Activated CD4-positive, CD25-positive, alpha-beta regulatory T cell treated with anti-CD3 and anti-CD28 coated beads, Interleukin-2, amount 50 U/mL, for 16 hours (primary cell): ENCODE measurements at places on chromosomes 5 and 9.

GRCh38 chr5:180521101-180521500, 26.9 kb downstream of the CNOT6 start:
- DNase-seq, result no peak

DNA sequence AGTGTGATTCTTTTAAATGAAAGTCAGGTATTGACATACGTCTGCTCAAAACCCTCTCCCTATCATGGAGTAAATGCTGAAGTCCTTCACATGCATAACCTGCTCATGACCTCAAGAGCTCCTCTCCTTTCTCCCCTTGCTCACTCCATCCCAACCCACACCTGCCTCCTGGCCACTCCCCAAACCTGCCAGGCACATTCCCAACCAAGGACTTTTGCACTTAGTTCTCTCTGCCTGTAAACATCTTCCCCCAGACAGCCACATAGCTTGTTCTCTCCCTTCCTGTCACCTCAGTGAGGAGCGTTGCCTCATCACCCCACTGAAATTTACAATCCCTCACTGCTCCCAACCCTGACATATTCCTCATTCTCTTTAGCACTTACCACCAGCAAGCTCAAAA, 8.7 kb downstream of the SETD9 start:
- no peak for DNase-seq

GRCh38 chr9:133148199-133149129, 15.2 kb downstream of the GBGT1 start:
- DNase-seq, result no peak

DNA sequence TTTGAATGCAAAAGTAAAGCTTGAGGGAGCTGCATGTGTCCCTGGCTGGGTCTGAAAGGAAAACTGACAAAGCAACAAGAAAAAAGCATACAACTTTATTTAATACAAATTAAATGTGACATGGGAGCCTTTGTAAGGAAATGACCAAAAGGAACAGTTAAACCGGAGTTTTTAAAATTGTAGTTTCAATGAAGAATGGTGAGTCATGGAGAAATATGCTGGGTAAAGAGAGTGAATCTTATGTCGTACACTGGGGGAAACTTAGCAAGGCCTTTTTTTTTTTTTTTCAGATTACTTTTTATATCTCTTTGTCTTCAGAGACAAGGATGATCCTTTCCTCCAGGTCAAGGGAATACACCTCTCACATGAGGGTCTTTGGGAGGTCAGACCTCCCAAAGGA, 50.1 kb upstream of the FBXL17 start:
- DNase-seq, result no peak

DNA sequence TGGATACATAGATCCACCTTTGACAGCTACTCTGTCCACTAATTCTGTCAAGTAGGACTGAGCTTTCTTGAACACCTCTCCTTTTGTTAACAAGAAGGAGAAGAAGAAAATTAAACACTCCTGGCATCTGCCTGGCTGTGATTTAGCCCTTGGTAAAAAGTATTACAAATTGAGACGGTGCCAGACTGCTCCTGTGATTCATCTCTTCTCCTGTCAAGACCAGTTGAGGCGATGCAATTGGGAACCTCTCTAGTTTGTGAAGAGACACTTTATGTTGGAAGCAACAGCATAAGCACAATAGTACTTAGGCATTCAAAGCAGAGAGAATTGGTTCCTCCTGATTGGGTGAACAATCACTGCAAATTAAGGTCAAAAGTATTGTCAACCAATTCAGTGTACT, 72.7 kb downstream of the GHR start:
- no peak for DNase-seq

DNA sequence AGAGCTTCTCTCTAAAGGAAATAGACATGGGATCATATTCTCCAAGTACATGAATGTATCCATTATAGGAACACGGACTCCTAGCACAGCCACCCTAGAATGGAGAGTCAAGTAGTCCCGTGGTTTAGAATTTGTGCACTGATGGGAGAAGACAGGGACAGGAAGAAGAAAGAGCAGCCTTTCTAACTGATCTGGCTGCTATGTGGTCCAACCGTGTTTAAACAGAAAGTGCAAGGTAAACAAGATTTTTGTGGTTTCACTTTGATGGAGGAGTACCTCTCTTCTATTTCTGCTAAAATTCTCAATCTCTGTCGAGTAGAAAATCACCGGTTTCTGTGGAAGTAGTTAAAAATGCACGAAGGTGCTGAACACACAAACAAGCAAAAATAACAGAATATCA, 171.3 kb downstream of the ST8SIA4 start:
- DNase-seq, result no peak

GRCh38 chr9:88932766-88933165, 58.5 kb upstream of the S1PR3 start:
- DNase-seq, result no peak

- no peak for DNase-seq
Measured at GRCh38 chr5:178351221-178352034, 118.8 kb upstream of the PHYKPL start.

DNA sequence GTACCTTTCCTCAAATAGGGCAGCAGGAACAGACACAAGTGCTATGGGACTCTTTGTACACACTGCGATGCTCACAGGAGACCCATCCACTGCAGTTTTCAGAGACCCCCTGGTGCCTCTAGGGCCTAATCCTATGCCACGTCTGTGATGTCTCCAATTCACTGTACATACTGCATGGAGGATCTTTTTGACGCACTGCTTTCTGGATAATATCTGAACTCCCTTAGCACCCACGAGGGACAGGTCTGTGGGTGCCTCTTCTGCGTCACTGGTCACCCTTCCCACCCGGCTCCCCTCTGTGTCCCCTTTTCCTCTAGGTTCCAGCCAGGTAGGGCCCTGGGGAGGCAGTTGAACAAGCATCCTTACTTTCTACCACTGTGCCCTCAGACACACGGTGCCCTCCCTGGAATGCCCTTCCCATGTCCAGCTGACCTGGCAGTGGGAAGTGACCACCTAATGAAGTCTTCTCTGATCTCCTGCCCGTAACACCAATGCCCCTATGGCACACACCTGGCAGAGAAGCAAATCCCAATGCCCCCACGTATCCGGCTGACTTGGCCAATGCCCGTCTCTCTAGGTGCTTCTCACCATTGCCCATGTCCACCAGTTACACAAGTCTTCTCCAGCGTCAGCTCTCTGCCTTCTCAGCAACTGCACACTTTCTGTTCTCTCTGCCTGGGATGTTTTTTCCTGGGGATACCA, 41.5 kb downstream of the FOXI1 start:
- no peak for DNase-seq

DNA sequence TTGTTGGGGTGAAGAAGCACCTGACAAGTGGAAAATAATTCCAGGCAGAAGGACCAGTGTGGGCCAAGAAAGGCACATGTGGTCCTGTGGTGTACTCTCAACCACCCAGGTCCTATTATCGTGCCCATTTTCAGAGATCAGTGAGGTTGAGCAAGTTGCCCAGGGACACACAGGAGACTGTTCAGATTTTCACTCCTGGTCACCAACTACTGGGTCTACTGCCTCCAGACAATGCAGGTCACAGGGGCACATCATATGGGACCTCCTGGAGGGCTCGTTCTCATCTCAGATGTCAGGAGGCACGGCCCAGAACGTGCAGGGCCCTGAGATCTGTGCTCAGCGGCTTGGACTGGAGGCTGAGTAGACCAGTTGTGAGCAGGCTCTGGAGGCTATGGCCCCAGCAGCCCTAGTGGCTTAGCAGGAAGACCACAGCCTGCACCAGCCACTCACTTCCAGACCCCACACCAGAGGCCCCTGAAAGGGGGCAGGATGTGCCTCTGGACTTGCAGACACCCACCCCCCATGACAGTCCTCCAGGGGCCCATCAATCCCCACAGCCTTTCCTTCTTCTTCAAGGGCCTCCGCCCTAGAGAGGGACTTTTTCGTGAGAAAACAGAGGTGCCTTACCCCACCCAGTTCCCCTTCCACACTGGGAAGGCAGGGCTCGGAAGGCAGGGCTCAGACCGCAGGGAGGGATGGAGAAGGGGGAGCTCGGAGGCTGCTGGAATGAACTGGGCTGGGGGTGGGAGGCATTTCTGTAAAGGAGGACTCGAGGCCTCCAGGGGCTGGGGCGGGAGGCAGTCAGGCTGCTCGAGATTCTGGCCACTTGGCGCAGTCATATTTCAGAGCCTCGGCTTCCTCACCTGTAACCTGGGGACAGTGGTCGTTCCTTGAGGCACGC, 82.7 kb upstream of the NEURL1B start:
- DNase-seq, result no peak

DNA sequence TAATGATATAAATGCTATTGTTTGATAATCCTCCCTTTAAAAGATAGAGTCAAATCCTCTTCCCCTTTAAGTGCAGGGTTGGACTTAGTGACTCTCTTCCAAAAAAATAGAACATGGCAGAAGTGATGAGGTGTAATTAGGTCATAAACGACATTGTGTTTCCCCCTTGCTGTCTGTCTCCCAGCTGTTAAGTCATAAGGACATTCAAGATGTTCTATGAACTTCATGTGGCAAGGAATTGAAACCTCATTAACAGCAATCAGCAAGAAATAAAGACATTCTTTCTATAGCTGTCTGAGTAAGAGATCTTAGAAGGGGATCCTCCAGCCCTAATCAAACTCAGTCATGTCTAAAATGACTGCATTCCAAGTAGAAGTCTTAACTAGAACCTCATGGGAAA, 3.3 kb upstream of the SLC25A46 start:
- no peak for DNase-seq

GRCh38 chr9:2461892-2462291, 159.7 kb upstream of the VLDLR start:
- no peak for DNase-seq

- no peak for DNase-seq
Measured at GRCh38 chr5:89241186-89241585, 358.2 kb upstream of the MEF2C start.

GRCh38 chr5:119333421-119333851, 22.4 kb upstream of the TNFAIP8 start:
- no peak for DNase-seq

DNA sequence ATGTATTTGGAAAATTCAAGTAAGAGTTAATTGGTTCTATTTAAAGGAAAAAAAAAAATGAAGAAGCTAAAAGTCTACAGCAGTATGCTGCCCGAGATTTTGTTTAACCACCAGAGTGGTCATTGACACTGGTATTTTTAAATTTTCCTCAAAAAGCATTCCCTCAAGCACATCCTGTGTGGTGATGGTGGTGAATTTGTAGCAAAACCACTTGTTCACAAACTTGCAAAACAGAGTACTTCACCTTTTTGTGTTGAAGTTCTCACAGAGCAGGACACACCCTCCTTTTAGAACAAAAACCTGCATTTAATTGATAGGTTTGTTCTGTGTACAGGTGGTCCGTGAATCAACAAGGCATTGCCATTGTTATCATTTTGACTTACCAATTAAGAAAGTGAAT, 374.2 kb downstream of the EFNA5 start:
- DNase-seq, result no peak

GRCh38 chr5:41509399-41510175, 814 bp downstream of the PLCXD3 start:
- DNase-seq, result no peak

GRCh38 chr9:135363596-135363995, 116.0 kb upstream of the PPP1R26 start:
- DNase-seq, result no peak

DNA sequence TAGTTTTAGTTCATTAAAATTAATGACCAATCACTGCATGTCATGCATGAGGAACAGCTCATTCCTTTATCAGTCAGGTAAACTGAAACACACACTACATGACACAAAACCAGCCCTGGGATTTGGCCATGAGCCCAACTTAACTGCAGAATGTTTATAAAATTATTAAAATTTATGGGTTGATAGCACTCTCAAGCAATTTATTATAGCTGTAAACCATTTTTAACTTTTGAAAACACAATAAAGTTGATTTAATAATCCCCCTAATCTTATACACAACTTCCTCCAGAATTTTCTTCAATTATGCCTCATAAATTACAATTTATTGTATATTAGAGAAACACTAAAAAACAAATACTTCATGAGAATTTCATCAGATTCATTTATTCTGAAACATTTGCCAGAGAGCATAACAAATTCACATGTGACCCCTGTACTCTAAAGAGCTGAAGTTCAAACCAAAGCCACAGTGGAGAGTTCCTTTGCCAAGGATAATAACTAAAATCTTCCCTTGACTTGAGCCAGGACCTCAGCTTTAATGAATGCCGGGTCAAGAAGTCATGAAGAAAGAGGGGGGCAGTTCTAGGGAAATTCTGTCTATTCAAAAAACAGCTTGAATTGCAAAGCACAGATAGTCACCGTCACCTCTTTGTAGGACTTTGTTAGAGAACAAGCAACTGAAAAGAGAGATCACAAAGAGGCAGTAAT, 763.7 kb upstream of the GRAMD2B start:
- DNase-seq, result no peak

DNA sequence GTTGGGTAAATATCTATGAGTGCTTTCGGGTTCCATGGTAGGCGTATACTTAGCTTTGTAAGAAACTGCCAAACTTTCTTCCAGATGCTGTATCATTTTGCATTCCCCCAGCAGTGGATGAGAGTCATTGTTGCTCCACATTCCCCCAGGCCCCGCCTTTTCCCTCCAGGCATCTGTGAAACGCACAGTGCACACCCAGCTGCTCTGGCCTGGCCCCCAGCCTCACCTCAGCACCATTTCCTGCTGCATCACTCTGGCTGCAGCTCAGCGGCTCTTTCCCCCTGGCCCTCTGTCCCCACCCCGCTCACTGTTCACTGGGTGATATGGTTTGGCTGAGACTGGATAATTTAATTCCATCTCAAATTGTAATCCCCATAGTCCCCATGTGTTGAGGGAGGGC, 76.6 kb upstream of the SPTLC1 start:
- no peak for DNase-seq

DNA sequence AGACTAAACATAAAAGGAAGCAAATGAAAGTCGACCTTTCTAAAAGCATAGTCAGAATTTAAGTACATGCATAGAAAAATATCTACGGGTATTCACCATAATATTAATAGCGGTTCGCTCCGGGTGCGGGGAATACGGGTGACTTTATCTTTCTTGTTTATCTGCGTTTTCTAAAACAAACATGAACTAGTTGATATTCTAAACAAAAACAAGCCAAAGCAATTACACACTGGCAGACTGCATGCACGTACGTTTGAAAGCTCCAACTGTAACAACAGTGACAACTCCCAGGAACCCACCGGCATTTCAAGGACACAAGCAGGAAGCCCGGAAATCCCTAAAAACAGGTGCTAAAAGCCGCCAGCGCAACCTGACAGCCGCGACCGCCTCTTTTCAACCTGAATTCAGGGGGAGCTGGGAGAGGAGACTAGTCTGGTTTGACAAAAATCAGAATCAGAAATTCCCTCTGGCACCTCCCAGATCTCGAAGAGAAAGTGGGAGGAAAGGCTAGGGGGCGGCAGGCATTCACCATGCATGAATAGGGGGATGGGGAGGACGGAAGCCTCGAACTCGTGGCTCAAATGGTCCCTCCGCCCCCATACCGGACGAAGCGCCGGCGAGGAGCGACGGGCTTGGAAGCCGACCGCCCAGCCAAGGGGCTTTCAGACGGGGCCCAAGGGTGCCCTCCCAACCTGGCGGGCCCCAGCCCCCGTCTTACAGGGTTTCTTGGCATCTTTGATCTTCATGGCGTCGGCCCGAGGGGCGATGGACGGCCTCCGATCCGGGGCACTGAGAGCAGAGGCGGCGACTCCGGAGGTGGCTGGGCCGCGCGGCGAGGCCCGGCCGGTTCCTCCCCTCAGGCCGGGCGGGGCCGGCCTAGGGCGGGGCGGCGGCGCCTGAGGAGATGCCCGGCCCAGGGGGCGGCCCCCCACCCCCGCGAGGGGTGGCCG, at the start of gene PANK3:
PANK3 (minus strand) TSS at position 831 of the 950 bp plus-strand sequence; CDS start at position 746, 85 bp downstream.
- no peak for DNase-seq

- no peak for DNase-seq
Measured at GRCh38 chr5:57687596-57687995, 205.0 kb upstream of the ACTBL2 start.
